ENCODE measurements at places on chromosomes 7 and 10.

GRCh38 chr10:52853704-52854103 lies 81.1 kb upstream of the MBL2 start:
- DNase-seq, result no peak

- DNase-seq, result no peak
Measured at GRCh38 chr10:92175164-92175563, 115.7 kb downstream of the CPEB3 start.

GRCh38 chr7:68969571-68969970 lies 628.7 kb upstream of the AUTS2 start:
- DNase-seq, result no peak

DNA sequence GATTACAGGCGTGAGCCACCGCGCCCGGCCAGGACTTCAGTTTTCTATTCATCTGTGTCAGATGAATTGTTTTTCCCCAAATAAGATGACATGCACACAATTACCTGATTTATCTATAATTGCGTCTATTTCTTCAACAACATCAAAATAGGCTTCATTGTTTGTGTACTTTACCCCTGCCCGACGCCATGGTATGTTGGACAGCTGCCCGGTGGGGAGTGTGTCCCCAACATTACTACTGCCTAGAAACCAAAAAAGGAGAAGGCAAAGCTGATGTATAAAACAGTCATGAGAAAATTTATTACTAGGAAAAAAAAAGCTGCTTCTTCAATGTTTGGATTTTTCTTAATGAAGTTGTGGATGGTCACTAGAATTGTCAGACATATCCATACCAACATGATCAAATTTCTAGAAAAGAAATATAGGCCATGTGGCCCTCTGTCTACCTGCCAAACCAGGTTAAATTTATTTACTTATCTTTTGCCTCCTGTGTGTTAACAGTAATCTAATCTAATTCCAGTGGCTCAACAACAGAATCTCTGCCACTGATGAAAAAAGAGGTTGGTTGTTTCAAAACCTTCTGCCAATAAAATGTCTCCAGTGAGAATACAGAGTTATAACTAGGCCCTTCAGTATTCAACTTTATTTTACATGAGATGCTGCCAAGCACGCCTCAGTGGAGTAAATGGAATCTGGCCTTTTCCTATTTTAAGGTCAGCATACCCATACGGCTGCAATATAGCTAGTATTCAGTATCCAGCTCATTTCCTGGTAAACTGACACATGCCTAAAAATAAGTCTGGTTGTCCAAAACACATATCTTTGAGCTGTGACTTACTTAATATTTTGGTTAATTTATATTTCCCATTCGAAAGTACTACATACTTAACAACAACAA lies 16.5 kb downstream of the AP3M1 start:
- no peak for DNase-seq

DNA sequence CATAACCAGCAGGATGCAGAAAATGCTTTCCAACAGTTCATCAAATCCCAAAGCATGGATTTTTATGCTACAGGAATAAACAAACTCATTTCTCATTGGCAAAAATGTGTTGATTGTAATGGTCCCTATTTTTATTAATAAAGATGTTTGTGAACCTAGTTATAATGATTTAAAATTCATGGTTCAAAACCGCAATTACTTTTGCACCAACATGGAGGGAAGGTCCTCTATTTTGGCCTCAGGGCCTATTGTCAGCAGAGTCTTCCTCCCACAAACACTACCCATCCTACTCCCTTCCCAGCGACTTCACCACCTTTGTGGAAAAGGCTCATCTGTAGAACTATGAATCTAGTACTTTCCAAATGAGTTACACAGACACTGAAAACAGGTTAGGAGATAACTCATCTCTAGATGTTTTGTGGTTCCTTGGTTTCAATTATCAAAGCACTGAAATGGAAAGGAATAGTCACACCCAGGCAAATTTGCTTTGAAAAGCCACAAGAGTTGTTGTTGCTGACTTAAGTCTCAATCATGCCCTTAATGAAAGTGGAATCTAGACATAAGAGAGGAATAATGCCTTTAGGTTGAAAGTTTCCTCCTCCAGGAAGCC lies 59.4 kb upstream of the FRMD4A start:
- DNase-seq, result no peak

- DNase-seq, result no peak
Measured at GRCh38 chr10:1543596-1543995, 193.7 kb downstream of the ADARB2 start.

GRCh38 chr7:43768887-43769272 lies 10.4 kb downstream of the BLVRA start:
- DNase-seq, result no peak

GRCh38 chr10:125025341-125025740 lies 83.4 kb downstream of the ZRANB1 start:
- DNase-seq, result no peak

- peak; percentile 21 for DNase-seq
Measured at GRCh38 chr7:29337546-29338116, 143.1 kb downstream of the CHN2 start.

GRCh38 chr7:155189590-155189989 lies 108.1 kb upstream of the INSIG1 start:
- DNase-seq, result no peak
